ENCODE measurements at places on chromosomes 2 and 18.

GRCh38 chr2:5173876-5174535, 518.2 kb upstream of the SOX11 start:
- DNase-seq: no peak

GRCh38 chr18:36539674-36540231, 242.2 kb downstream of the FHOD3 start:
- no peak for DNase-seq

- DNase-seq: no peak
These were observed 103.7 kb downstream of the CTAGE1 start for GRCh38 chr18:22314001-22314400.

- peak; percentile 90 for DNase-seq
These were observed at the start of gene RND3 for GRCh38 chr2:150487537-150488429. Gene RND3 (minus strand): TSS chr2:150487667. CDS start chr2:150487417, 250 bp downstream.

- DNase-seq: no peak
These were observed 92.8 kb upstream of the MSH6 start for GRCh38 chr2:47690132-47690531.

- DNase-seq: no peak
These were observed 85.6 kb downstream of the CD8B2 start for GRCh38 chr2:106572541-106573450.

- no peak for DNase-seq
These were observed 91.8 kb upstream of the CHST9 start for GRCh38 chr18:27276886-27277285.

- DNase-seq: no peak
These were observed 630.8 kb upstream of the PIK3C3 start for GRCh38 chr18:41324020-41324791.

DNA sequence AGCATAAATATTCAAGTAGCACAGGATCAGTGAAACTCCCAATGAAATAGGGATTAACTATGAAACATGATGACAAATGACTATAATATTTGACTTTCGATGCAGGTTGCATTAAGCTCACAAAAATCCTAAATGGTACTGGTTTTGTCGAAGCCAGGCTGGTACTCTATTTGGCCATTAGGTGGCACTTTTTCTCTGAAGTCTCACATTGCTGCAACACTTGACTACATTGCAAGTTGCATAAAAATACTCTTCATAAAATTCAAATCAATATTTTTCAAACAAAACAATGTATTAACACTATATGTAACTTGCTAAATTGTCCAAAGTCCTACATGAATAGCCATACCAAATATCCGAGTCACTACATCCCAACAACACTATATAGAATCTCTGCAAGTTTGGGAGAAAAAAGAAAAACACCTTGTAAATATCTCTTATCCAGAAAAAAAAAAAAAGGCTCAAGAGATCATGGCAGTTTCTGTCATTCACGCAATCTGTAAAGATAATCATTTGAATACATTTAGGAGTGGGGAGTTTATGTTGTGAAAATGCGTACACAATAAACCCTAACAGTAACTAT, 9.5 kb downstream of the RTTN start:
- peak; percentile 34 for DNase-seq

DNA sequence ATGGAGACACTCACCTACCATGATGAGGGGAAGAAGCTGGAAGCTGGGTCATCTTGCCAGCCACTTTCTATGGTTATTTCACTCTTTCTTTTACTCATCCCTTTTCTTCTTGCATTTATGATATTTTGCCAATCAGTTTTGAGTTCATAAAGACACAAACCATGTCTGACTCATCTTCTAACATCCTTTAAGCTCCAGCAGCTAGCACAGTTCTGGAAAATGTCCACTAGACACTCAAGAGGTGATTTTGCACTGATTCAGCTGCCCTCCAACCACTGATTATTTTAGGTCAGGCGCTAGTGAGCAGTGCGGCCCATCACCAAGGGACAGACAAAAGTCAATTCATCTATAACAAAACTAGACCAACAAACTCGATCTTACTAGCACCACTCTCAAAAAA, 537.1 kb upstream of the ID2 start:
- peak; percentile 29 for DNase-seq

- DNase-seq: peak; percentile 82
These were observed 611 bp downstream of the TCF7L1 start for GRCh38 chr2:85133751-85134254.

GRCh38 chr2:195164930-195165329, 492.1 kb upstream of the SLC39A10 start:
- no peak for DNase-seq

DNA sequence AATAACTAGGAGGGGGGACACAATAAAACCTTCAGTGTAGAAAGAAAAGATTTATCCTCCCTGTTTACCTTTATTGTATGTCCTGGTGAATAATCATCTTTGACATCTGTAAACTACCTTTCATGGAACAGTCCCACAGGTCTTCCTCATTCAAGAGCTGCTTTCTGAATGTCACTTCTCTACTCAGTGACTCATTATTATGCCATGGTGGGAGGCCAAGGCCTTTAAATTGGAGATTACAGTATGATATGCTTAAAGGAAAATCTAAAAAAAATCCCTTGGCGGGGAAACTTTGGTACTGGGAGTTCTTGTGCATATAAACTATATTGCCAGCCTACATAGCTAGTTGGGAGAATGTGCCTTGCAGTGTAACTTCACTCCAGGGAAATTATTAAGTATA, 713.0 kb downstream of the TDRD15 start:
- DNase-seq: no peak

GRCh38 chr2:142545036-142545435, 332.4 kb upstream of the KYNU start:
- DNase-seq: no peak

DNA sequence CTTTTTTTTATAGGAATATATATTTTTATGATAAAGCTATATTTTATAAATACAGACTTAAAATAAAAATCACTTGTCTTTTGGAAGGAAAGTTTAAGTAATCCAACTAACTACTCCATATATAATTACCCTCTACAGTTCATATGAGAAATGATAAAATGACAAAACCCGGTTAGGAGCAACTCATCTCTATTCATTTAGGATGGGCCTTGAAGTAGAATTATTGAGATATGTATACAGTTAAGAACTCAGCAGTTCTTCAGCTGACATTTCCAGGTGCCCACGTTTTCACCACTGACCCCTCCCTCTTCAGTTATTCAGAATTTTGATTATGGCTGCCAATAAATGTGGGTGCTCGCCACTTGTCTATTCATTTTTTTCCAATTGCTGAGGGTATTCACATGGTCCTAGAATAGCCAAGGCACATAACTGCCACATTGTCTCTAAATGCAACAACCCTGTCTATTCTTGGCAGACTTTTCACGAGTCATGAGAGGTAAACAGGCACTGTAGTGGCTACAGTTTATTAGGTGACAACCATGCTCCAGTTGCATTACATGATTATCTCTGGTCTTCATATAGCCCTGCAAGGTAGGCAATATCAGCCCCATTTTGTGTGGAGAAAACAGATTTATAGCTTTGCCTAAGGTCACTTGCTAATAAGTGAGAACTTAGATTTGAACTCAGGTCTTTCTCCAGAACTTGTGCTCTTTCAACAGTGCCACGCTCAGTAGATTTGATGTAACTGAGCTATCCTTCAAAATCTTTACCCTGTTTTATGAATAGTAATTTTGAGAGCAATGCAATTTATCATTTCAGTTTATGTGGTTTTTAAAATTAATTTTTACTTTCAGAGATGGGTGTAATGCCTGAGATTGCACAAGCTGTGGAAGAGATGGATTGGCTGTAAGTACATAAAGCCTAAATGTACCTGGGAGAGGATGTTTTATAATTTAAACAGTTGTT, 2.9 kb downstream of the DDX1 start:
- DNase-seq: no peak

- no peak for DNase-seq
These were observed 49.8 kb downstream of the ADD2 start for GRCh38 chr2:70718241-70718640.

DNA sequence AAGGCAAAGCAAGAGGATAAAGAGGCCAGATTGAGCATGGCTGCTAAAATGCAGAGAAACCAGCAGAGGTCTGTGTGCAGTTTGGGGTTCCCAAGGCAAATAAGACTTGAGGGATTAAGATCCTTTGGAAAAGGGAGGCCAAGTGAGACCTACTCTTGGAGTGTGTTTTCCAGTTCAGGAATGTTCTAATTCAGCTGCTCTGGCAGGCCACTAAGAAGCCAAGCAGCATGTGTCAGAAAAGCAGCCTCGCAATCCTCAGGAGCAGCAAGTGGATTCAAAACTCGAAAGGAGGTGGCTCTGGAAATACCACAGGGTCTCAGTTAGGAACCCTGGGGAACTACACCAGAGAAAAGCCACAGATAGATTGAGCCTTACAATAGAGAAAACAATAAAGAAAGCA, 569.2 kb downstream of the METTL4 start:
- DNase-seq: no peak

DNA sequence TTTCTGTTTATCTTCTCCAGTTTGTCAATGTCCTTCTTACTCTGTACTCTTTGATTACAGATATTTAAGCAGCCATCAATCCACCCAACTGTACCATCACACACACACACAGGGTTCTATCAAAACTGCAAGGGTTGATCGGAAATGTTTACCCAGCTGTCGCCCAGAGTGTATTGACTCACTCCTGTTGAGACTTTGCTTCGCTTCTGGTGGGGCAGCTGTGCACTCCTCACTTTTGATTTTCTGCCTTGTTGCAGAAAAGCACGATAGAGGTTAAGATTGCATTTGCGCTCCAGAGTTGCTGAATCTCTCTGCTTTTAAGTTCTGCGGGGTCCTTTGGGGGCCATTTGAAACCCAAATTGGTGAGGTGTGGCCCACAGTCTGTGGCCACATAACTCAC, 216.2 kb downstream of the SETBP1 start:
- DNase-seq: no peak

DNA sequence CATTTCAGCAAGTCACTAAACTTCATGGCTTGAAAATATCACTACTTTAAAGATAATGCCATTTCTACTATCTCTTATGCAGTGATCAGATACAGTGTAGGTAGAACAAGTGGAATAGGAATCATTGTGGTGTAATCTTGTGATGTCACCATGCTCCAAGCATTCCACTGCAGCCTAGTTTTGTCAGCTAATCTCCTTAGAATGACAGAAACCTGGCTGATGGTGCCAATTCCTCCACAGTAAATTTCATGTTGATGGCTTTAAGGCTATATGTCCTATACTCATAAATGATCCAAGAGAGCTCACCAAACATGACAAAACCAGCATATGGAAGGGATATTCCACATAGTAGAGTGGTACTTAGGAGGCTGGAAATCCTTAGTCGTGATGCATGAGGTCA, 184.9 kb downstream of the PDE1A start:
- DNase-seq: no peak

DNA sequence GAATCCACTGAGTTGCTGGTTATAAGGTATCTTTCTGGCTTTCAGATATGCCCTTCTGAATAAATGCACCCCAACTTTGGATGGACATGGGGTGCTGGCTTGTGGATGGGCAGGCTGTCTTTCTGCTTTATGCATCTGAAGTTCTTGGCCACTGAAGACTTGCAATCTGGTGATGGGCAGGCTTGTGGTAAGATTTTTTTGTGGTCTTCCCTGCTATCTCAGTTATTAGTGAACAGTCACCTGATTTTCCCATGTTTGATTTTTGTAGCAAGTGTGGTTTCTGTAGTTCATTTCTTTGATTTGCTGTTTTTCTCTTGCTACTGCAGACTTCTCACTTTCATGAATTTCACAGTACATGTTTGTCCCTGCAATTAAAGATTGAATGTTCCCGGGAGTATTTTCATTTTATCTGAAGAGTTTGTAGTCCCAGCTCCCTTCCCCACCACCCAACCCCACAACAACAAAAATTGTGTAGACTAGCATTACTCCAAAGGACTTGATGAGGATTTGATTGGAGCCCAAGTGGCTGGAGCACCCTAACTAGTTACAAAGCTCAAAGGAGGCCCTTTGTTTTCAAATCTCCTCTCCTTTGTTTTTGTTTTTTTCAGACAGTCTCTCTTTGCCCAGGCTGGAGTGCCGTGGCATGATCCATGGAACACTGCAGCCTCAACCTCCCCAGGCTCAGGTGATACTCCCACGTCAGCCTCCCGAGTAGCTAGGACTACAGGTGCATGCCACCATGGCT, 63.6 kb upstream of the MGAT5 start:
- DNase-seq: no peak

DNA sequence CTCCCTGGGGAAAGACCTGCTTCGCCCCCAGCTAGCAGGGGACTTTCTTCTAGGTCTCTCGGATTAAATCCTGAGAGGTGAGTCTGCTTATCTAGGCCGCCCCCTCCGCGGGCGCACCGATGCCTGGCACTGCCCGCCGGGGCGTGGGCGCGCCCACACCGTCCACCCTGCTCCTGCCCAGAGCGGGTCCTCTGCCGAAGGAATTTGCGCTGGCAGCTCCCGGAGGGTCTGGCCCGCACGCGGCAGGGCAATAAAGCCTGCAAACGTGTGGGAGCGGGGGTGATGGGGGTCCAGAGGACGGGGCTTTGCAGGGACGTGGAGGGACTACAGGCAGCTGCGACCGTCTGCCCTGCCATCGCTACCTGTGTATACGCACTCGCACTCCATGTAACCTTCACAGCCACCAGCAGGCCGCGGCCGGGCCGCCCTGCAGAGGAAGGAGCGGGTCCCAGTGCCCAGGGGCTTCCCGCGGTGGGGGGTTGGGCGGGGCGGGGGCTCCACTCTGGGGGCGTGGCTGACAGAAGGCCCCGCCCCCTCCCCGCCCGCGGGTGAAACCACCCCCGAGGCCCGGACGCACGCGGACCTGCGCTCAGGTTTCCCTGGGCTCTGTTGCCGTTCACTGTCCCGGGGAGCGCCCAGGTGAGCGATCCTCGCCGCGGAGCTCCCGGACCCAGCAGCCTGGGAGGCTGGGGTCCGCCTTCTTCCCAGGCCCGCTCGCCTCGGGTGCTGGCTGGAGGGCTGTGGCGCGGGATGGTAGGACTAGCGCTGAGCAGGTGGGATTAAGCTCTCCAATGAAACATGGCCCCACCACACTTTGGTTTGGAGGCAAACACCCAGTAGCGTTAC, 174.5 kb upstream of the HS6ST1 start:
- no peak for DNase-seq

DNA sequence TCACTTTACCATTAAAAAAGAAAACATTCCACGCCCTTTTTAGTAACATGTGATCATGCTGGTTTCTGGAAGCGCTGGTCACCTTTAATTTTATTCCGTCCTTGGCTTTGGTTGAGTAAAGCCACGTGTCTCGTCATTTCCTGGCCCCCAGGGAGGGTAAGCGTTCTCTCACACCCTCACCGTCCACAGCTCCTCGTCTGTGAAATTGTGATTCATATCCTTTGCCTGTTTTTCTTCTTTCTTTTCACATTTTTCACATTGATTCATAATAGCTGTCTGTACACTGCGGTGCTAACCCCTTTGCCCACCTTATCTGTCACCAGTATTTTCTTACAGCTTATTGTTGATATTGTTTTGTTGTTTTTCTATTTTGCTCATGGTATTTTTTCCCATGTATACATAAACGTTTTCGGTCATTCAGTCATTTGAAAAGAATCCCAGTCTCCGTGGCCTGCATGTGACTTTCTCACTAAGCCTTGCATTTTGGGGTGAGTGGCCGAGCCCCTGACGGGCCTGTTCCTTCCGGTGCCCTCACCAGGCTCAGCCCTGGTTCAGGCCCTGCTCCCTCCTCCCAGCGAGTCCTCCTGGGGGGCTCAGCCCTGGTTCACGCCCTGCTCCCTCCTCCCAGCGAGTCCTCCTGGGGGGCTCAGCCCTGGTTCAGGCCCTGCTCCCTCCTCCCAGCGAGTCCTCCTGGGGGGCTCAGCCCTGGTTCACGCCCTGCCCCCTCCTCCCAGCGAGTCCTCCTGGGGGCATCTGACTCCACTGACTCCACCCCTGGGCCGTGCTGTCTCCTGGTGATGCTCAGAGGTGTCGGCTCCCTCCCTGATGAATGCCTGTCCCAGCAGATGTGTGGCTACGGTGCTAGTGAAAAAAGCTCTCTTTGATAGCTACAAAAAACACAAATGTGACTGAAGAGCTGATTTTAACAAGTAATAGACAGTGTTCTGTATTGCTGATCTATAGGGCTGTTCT, 249.7 kb upstream of the PXDN start:
- no peak for DNase-seq
